ENCODE measurements at places on chromosomes 4 and X.

DNA sequence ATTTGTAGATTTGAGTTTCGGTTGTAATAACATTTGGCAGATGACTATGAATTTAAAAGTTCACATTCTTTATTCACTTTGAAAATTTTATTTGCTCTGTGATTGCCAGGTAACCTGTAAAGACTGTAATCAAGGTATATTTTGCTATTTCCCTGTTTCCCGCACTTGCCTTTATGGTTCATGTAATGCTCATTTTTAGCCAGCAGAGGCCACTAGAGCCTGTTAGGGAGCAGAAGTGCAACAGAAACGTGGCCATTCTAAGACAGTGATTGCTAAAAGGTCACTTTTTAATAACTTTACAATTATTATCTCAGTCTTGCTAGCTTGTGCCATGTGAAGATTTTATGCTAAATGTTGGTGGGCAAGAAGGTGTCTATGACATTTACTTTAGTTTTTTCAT, 12.4 kb downstream of the YIPF6 start:
- DNase-seq = no peak

- no peak for DNase-seq
Observed at GRCh38 chrX:106927023-106927422, 6.8 kb downstream of the CLDN2 start.

- DNase-seq = no peak
Observed at GRCh38 chr4:177320721-177321120, 11.0 kb downstream of the NEIL3 start.

GRCh38 chrX:49174723-49175122, 3.0 kb downstream of the PLP2 start:
- DNase-seq = no peak
